ENCODE measurements at places on chromosomes 1 and 21. TPM values are rescaled to one million over a fixed set of nuclear protein-coding genes. Genes with fewer than 3 reads are reported as not detected.

The KCNT2 gene
- polyA plus RNA-seq, result not detected

The KIAA1614 gene
- polyA plus RNA-seq, result not detected

The ORC1 gene
- 0.25 TPM for polyA plus RNA-seq

The TP73 gene
- polyA plus RNA-seq, result 0.15 TPM

The FLG2 gene
- polyA plus RNA-seq, result not detected

The F11R gene
- 33.2 TPM for polyA plus RNA-seq

The C4BPA gene
- not detected for polyA plus RNA-seq

The CIART gene
- 2.6 TPM for polyA plus RNA-seq

The GRIK3 gene
- polyA plus RNA-seq, result not detected

The RGS13 gene
- not detected for polyA plus RNA-seq

The OR2T35 gene
- polyA plus RNA-seq, result not detected

The MAP1LC3C gene
- polyA plus RNA-seq, result not detected

The RASAL2 gene
- not detected for polyA plus RNA-seq

The S100A14 gene
- not detected for polyA plus RNA-seq

The SMPDL3B gene
- not detected for polyA plus RNA-seq

The PLA2G2C gene
- not detected for polyA plus RNA-seq

The ANGEL2 gene
- 22.3 TPM for polyA plus RNA-seq

The LMX1A gene
- not detected for polyA plus RNA-seq

The PLA2G2F gene
- not detected for polyA plus RNA-seq

The FNDC10 gene
- polyA plus RNA-seq, result 0.72 TPM

The OR6K6 gene
- not detected for polyA plus RNA-seq

The ETV3 gene
- polyA plus RNA-seq, result 11.2 TPM

The AIRE gene
- polyA plus RNA-seq, result 0.32 TPM

The LCE1B gene
- not detected for polyA plus RNA-seq

The ITLN2 gene
- not detected for polyA plus RNA-seq

The ETNK2 gene
- 3.9 TPM for polyA plus RNA-seq

The PYHIN1 gene
- 41.9 TPM for polyA plus RNA-seq

The CD52 gene
- polyA plus RNA-seq, result 12,303 TPM

The LCE2C gene
- not detected for polyA plus RNA-seq

The MYBPHL gene
- not detected for polyA plus RNA-seq

The NIPAL3 gene
- polyA plus RNA-seq, result 88.6 TPM

The LZIC gene
- polyA plus RNA-seq, result 25.7 TPM

The MTARC1 gene
- not detected for polyA plus RNA-seq

The CBR3 gene
- polyA plus RNA-seq, result 15.6 TPM

The AMY1A gene
- polyA plus RNA-seq, result not detected

The ICOSLG gene
- 1.0 TPM for polyA plus RNA-seq

The IL12RB2 gene
- 4.2 TPM for polyA plus RNA-seq

The EDEM3 gene
- polyA plus RNA-seq, result 8.5 TPM

The PAQR6 gene
- polyA plus RNA-seq, result 0.11 TPM

The HORMAD1 gene
- not detected for polyA plus RNA-seq

The RNF187 gene
- 46.4 TPM for polyA plus RNA-seq

The ATP8B2 gene
- polyA plus RNA-seq, result 53.5 TPM

The CELA2A gene
- polyA plus RNA-seq, result not detected

The LHX8 gene
- polyA plus RNA-seq, result not detected

The EFHD2 gene
- 58.4 TPM for polyA plus RNA-seq

The LMNA gene
- 47.1 TPM for polyA plus RNA-seq

The RUNX1 gene
- 6.0 TPM for polyA plus RNA-seq

The UQCRHL gene
- polyA plus RNA-seq, result 0.26 TPM

Measured in CD4-positive, alpha-beta memory T cell (primary cell).